Stimulated activated CD8-positive, alpha-beta memory T cell treated with anti-CD3 and anti-CD28 coated beads, Interleukin-4, amount 100 ng/mL, for 1 hour (primary cell): ENCODE measurements at places on chromosomes 7 and 10.

- DNase-seq, result no peak
Observed at GRCh38 chr7:107494315-107494751, 24.5 kb downstream of the GPR22 start.

- no peak for DNase-seq
Observed at GRCh38 chr7:110612680-110613079, 478.2 kb upstream of the LRRN3 start.

- DNase-seq, result no peak
Observed at GRCh38 chr10:118403967-118404366, 61.8 kb upstream of the FAM204A start.

DNA sequence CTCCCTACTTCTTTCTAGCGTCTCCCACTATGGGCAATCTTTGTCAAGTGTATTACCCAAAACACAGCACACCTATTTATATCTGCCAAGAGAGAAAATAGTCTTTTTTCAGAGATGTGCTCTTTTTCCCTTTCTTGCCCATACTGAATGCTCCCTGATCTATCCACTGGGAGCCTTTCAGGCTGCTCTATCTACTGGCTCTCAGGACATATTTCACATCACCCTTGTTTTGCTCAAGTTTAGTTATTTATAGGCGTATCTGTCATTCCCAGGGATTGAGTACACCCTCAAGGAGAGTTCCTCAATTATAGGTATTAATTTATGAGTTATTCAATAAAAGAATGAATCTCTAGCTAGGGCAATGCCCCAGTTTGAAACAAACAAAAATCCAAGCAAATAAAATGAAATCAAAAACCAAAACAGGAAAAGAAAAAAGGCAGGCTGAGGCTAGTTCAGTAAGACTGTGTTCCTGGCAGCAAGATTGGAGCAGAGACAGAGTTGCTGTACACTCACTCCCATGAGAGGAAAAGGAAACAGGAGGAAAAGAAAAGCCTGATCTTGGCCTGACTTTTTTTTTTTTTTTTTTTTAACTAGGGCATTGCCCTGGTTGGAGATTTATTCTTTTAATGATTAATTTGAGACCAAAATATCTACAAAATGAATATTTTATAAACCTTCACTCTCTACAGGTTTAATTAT is 665.9 kb upstream of the PCDH15 start:
- no peak for DNase-seq

GRCh38 chr10:75646916-75647315 is 215.5 kb downstream of the LRMDA start:
- no peak for DNase-seq

DNA sequence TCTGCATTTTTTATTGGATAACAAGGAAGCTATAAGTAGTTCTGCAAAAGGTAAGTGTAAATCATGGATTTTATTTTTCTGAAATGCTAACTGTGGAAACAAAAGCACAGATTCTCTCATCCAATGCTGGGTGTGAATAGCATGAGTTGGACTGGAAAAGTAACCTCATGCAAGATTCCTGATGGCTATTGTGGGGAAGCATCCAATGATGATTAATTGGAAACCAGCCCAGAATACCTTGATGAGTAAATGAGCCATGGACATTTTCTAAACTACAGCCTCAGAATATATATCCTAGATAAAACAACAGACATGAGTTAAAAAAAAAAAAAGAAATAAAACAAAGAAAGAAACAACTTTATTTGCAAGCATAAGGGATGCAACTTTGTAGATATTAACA is 934.6 kb downstream of the CCSER2 start:
- no peak for DNase-seq

DNA sequence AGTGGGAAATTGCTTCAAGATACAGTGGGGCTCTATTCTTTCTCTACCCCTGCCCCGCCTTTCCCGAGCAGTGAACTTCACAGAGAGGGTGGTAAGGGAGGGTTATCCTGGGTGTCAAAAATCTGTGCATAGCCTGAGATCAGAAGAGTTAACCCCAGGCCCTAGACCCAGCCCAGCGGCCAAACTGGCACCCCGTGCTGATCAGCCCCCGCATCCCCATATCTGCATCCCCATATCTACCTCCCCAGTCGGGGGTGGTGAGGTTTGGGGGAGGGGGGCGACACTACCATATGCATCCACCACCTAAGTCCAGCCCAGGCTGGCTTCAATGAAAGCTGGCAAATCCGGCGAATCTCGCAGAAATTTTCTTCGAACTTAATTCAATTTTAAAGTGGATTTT is 7.0 kb upstream of the DLX6 start:
- no peak for DNase-seq

- DNase-seq, result no peak
Observed at GRCh38 chr7:5414916-5415315, 8.7 kb downstream of the TNRC18 start.

DNA sequence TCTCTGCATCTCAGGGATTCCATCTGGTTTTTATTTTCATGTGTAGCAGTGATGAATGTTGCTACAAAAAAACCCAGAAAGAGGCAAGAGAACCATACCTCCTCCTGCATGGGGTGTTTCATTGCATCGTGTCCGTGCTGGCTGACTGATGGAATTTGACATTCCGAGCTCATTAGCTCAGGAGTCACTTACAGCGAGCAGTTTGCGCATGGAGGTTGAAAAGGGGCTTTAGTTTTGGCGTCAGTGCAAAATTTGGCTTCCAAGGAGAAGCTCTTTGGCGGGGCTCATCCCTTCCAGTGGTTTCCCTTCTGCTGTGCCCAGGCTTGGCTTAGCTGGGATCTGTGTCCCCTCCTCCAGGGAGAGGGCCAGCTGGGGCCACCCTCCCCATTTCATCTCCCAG is 25.8 kb downstream of the EMX2 start:
- DNase-seq, result no peak

DNA sequence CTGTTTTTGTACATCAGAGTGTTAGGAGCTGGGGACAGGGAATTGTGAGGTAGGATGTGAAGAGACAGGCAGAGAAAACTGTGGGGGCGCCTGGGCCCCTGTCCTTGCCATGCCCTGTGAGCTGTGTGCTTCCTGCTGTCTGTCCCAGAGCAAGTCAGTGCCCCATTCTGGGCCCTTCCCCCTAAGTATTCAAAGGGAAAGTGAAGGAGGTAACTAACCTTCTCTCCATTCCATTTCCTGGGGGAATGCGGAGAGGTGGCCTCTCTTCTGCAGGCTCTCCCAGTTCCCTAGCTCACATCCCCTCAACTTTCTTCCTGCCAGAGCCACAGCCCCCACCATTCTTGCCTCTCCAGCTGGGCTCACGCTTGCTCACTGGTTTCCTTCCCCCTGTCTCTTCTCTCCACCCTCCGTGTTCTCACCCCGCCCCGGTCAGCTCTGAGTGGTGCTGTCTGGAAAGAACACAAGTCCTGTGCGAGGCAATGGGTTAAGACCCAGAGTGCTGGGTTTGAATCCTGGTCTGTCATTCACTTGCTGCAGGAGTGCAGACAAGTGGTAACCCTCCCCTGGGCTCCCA is 9.7 kb upstream of the VSIR start:
- DNase-seq, result no peak

DNA sequence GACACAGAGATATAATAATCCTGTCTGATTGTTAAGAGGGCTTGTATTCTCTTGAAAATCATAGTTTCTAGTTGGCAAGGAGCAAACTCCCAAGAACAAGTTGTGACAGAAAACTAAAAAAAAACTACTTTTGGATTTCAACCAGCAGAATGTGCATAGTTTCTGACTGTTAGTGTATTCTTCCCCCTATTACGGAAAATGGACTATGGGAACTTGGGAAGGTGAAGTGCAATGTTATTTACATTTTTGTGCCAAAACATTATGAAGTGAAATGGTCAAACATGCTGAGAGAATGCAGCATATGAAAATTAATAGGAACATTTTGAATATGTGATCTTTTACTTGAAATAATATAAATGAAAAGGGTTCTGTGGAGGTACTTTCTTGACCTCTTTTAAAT is 660.8 kb downstream of the SUGCT start:
- no peak for DNase-seq

GRCh38 chr7:15855525-15856109 is 169.1 kb upstream of the MEOX2 start:
- DNase-seq, result no peak

- DNase-seq, result no peak
Observed at GRCh38 chr10:126045861-126046260, 149.5 kb downstream of the FANK1 start.

GRCh38 chr7:30572212-30572841 is 22.4 kb upstream of the GARS1 start:
- DNase-seq, result no peak
